ENCODE measurements at places on chromosomes 11 and 22. TPM values are rescaled to one million over a fixed set of nuclear protein-coding genes. Genes with fewer than 3 reads are reported as not detected.

DNA sequence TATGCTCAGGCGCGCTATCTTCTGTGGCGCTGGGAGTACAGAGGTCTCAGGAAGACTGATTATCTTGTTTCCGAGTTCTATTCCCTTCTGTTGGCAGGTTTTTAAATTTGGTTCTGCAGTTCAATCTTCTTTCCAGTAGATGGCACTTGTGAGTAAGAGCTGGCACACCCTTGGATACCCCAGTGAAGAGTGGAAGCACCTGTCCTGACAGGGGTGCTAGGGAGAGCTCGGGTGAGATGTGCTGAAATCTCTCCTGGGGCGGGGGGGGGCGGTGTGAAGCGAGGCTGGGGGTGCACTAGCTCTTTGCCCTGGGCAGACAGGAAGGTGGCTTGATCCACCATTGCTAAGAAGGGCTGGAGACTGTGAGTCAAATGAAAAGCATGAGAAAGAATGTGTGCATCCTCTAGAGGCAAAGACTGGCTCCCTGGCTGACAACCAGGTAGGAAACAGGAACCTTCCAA is 679.9 kb upstream of the CCDC179 start:
- peak; percentile 72 for DNase-seq

IGLL1 gene
- not detected for total RNA-seq

DNA sequence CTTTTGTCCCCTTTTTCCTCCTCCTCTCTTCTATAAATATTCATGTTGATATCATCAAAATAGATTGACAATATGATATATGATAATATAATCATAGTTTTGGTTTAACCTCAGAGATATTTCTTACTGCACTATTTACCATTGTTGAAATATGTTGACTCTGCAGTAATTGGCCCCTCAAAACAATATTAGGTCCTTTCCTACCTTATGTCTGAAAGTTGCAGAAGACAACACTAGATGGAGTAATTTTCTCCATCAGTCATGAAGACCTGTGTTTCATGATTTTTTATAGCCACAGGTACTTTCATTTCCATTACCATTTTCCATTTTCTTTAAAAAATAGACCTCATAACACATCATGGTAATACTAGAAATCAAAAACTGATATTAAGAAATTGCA is 284.4 kb downstream of the LUZP2 start:
- DNase-seq: no peak

SDHAF2 gene
- total RNA-seq: 37.6 TPM

- DNase-seq: no peak
Observed at GRCh38 chr22:38167988-38168407, 13.6 kb downstream of the PLA2G6 start.

CDHR5 gene
- total RNA-seq: not detected

- no peak for DNase-seq
Observed at GRCh38 chr11:281486-282161, 3.4 kb downstream of the NLRP6 start.

DNA sequence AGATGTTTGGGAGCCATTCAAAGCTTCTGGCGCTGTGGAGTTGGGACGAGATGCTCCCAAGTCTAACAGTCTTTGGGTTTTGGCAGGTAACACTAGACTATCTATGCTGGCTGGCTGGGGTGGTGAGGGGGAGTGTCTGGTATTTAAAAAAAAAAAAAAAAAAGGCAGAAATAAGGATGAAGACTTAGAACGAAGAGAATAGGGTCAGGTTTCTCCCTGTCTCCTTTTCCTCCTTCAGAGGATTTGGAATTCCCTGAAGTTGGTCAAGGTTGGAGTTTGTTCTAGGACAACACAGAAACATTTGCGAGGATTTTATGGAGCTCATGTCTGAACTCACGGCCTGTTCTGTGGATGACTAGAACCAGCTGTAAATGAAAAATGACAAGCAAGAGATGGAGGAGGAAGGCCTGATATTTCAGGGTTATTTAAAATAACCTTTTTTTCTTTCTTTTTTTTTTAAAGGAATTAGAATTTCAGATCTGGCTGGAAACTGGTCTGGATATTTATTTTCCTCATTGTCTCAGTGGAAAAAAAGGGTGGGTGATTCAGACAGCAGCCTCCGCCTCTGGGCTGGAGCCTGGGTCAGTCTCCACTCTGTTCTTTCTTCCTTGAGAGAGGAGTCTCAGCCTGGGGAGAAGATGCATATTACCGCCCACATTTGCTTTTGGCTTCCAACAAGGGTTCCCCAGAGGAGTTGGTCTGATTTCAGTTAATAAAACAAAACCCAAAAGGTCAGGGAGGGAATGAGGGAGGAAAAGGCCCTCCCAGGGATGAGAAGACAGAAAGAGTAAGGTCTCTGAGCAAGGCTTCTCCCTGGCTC is 80.1 kb downstream of the USP35 start:
- no peak for DNase-seq

MB gene
- total RNA-seq: not detected

DNA sequence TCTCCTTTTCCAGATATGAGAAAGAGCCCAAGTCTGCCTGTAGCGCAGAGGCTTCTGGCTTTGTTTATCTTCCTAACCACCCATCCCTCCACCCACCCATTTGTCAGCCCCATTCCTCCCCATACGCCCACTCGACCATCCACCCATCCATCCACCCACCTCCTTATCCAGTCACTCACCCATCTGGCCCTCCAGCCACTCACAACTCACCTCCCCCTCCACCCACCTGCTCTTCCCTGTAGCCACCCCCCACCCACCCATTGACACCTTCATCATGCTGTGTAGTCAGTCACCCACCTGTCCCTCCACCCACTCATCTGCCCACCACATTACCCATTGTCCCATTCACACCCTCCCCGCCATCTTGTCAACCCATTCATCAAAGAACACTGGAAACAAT is 5.5 kb downstream of the CST6 start:
- DNase-seq: no peak

GRCh38 chr11:73189315-73189714 is 28.8 kb upstream of the P2RY2 start:
- no peak for DNase-seq

GRCh38 chr11:119509969-119510401 is 87.0 kb upstream of the THY1 start:
- DNase-seq: no peak

GRCh38 chr22:46779023-46779422 is 16.6 kb downstream of the TBC1D22A start:
- no peak for DNase-seq

GDPD5 gene
- 4.9 TPM for total RNA-seq

ASCL2 gene
- total RNA-seq: 1.6 TPM

- DNase-seq: peak; percentile 28
Observed at GRCh38 chr22:27045103-27045947, 387.9 kb downstream of the MIAT start.

- DNase-seq: no peak
Observed at GRCh38 chr11:84817998-84818397, 809.1 kb downstream of the DLG2 start.

DNA sequence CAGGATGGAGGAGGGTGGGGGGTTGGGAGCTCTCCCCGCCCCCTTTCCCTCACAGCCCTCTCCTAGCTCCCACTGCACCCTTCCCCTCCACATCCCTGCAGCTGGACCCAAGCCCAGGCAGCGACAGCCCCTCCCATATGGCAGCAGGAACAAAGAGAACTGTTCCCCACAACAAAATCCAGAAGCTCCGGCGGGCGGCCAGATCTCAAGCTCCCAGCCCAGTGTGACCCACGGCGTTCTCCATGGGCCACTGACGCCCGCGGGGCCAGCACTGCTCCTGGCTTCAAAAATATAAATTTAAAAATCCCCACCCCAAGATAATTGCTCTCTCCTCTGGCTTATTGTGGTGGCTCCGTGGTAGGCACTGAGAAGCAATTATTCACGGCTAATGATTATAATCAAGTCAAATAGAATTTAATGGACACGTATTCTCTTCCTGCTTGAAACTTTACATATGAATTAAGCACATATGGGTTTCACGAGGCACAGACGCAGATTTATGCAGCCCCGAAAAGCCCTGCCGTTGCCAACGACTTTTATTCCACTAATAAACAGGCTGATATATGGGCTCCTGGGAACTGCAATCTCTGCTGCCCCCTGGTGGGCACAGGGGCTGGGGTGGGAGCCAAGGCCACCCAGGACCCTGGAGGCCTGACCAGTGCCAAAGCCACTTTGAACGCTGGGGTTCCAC is 17.5 kb downstream of the MACROD1 start:
- DNase-seq: peak; percentile 86

PKDREJ gene
- total RNA-seq: not detected

SLC22A12 gene
- not detected for total RNA-seq

GRCh38 chr22:21699643-21700042 is 33.8 kb downstream of the PPIL2 start:
- DNase-seq: no peak

DNA sequence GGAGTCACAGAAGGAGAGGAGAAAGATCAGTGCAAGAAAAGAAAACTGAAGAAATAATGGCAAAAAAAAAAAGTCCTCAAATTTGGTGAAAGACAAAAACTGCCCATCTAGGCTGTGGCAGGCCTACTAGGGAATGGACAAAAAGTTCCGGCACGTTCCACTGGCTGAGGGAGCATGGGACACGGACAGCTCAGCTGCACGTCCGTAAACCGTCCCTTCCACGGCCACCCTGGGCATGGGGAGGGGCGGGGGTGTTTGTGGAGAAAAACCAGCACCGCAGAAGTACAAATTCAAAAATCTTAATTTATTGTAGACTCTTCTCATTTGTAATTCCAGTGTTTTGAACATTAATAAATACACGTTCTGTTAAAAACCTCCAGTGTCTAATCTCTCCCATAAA is 25.4 kb downstream of the TRMU start:
- DNase-seq: no peak

FGF3 gene
- total RNA-seq: not detected

RIN1 gene
- 3.7 TPM for total RNA-seq

TMEM191C gene
- 2.8 TPM for total RNA-seq

LMNTD2 gene
- 1.3 TPM for total RNA-seq

DNA sequence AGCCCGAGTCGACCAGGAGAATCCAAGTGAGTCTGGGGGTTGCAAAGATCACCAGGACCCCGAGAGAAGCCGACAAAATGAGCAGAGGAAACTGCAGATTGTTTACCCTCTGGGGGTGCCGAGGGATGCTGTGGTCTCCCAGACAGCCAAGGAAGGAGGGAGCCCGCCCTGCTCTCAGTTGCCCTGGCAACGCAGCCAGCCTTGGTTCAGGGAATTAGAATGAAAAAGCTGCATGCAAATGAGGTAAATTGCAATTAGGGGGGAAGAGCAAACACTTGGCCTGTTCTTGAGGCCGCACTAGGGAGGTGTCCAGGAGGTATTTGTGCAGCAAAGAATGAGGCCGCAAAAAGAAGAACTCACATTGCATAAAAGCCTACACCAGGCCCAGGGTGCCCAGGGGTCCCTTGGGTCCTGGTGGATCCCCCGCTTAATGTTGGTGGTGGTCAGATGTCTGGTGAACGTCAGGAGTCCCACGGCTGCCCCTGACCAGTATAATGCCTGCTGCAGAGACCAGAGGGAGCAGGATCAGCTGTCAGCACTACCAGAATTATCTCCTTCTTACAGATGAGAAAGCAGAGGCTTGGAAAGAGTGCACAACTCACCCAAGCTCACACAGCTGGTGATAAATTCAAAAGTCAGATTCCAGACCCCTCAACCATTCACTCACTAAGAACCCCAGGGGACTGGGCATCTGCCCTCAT is 40.3 kb upstream of the ATXN10 start:
- DNase-seq: peak; percentile 83

DNA sequence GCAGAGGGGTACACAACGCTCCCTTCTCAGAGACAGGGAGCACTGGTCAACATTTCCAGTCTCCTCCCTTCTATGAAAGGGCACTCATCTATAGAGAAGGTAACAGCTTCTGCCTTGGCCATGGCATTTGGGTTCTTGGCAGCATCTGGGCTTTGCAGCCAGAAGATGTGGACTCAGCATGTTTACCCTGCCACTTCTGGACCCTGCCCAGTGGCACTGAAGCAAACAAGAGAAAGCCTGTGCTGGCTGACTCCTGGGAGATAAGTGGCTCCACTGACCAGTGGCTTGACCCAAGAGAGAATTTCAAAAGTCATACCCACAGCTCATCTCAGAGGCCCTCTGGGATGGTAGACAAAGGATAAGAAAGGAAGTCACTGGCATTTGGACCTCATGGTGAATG is 8.0 kb downstream of the CSNK2A3 start:
- DNase-seq: no peak

MPPED2 gene
- total RNA-seq: 15.8 TPM

VSIG2 gene
- not detected for total RNA-seq

GRCh38 chr11:111851636-111852035 is 19.7 kb downstream of the ALG9 start:
- DNase-seq: peak; percentile 32

- no peak for DNase-seq
Observed at GRCh38 chr11:118917481-118918127, 8.1 kb downstream of the BCL9L start.

GRCh38 chr11:43735961-43736360 is 55.4 kb downstream of the HSD17B12 start:
- DNase-seq: peak; percentile 24
